Breast epithelium (tissue), 4 donors: ENCODE measurements at places on chromosomes 2 and 18. TPM values are rescaled to one million over a fixed set of nuclear protein-coding genes. Genes with fewer than 3 reads are reported as not detected.

DNA sequence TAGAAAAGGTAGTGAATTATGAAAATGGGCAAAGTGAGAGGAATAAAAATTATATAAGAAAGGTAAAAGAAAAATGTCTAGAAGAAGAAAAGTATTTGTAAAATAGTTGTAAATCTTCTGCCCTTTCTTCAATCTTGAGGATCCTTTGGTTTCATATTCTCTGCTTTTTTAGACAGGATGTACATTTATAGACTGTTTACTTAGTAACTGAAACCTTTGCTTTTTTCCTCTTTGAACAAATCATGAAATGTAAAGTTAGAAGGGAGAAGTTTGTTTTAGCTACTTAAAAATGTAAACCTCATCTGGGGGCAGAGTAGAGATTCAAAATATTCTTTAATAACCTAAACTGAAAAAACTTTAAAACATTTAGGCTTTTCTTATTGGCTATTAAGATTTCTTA is 150.4 kb upstream of the ITGA4 start:
- no peak overlapping the region for H3K4me3 ChIP-seq
- no peak overlapping the region for H3K27ac ChIP-seq
- DNase-seq = no peak

- DNase-seq = no peak
- H3K27me3 ChIP-seq = no peaks in the 10 kb centered on the region
- no peaks in the 10 kb centered on the region for H3K4me1 ChIP-seq
- no peak overlapping the region for H3K27ac ChIP-seq
- no peak overlapping the region for H3K4me3 ChIP-seq
Observed at GRCh38 chr2:163341426-163341825, 394.4 kb downstream of the FIGN start.

DNA sequence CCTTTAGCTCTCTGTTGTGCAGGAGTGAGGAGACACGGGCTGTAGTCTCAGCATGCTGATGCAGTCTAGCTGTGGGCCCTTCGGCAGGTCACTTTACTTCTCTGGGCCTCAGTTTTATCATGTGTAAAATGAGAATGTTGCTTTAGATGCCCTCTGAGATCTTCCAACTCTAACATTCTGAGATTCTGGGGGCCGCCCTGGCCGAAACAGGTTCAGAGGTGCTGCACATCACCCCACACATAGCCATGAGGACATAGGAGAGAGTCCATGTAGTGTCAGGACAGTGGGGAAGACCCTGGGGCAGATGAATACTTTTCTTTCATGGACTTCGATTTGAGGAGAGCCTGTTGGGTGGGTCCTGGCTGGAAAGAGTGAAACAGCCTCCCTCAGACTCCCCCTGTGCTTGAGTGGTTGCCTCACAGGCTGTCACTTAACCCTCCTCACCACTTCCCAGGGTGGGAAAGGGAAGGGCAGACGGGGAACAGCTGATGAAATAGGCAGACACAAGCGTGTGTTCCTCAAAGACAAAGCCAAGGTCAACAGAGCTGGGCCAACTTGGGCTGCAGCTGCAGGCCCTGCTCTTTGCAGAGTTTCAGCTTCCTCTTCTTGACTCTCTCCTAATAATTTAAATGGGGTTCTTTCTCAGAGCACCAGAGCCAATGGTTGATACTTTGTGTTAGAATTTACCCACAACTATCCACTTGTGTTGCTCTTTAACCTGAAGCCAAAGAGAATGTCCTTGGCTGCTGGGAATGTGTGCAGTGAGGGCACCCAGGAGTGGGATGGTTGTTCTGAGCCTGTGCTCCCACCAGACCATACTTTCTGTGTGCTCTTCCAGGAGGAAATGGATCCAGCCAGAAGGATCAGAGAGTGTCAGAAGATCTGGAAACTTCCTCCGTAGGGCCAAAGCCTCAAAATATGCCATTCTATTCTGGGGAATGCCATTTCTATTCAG is 14.7 kb upstream of the MRPL33 start:
- H3K4me1 ChIP-seq = no peaks in the 10 kb centered on the region
- no peak for DNase-seq
- no peaks in the 10 kb centered on the region for H3K27me3 ChIP-seq
- no peaks in the 10 kb centered on the region for H3K36me3 ChIP-seq
- H3K27ac ChIP-seq = no peak overlapping the region

GRCh38 chr2:180124273-180125139 is 117.4 kb upstream of the CWC22 start:
- no peak for DNase-seq
- H3K36me3 ChIP-seq = no peaks in the 10 kb centered on the region
- H3K4me1 ChIP-seq = no peaks in the 10 kb centered on the region
- no peaks in the 10 kb centered on the region for H3K27me3 ChIP-seq
- H3K4me3 ChIP-seq = no peak overlapping the region

- H3K27ac ChIP-seq = no peak overlapping the region
- no peak for DNase-seq
- H3K4me3 ChIP-seq = no peak overlapping the region
- H3K36me3 ChIP-seq = no peaks in the 10 kb centered on the region
Observed at GRCh38 chr18:61085761-61086160, 247.5 kb upstream of the CDH20 start.

GRCh38 chr18:26482569-26482968 is 65.8 kb downstream of the KCTD1 start:
- H3K4me1 ChIP-seq = peaks cover 8% of the 10 kb centered on the region
- no peak overlapping the region for H3K27ac ChIP-seq
- no peak for DNase-seq
- H3K4me3 ChIP-seq = no peak overlapping the region

DNA sequence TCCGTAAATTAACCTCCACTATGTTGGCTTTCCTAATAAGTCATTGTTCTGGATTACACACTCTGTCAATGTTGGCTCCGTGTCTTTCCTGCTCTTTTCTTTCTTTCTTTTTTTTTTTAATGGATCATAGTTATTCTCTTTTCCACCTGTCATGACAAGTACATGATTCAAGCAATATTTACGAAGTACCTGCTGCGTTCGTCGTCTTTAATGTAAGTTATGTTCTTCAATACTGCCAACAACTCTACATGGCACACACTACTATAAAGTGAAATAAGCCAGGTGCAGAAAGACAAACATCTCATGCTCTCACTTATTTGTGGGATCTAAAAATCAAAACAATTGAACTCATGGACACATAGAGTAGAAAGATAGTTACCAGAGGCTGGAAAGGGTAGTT is 239.1 kb downstream of the SCG2 start:
- no peaks in the 10 kb centered on the region for H3K27me3 ChIP-seq
- no peaks in the 10 kb centered on the region for H3K36me3 ChIP-seq
- no peak overlapping the region for H3K27ac ChIP-seq
- H3K4me3 ChIP-seq = no peak overlapping the region
- H3K4me1 ChIP-seq = no peaks in the 10 kb centered on the region

DNA sequence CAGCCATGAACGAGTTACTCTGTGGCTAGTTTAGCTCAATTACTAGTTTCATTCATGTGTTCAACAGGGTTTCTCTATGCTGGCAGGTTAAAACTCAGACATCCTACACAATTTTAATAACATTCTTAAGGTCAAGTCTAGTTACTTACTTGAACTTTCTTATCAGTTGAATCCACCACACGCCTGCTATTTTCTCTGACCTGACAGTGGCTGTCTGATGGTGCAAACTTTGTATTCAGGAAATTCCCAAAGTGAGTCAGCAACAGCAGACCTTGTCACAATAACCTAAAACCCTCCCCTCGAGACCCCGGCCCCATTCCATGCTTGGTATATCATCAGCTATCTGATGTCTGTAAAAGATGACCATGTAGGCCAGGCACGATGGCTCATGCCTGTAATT is 20.8 kb upstream of the CIDEA start:
- H3K27me3 ChIP-seq = no peaks in the 10 kb centered on the region
- no peak for DNase-seq
- no peak overlapping the region for H3K27ac ChIP-seq
- no peak overlapping the region for H3K4me3 ChIP-seq
- no peaks in the 10 kb centered on the region for H3K4me1 ChIP-seq

- H3K4me3 ChIP-seq = no peak overlapping the region
- no peaks in the 10 kb centered on the region for H3K36me3 ChIP-seq
- H3K27me3 ChIP-seq = no peaks in the 10 kb centered on the region
Observed at GRCh38 chr2:217071416-217071815, 211.6 kb upstream of the TNP1 start.

GRCh38 chr2:100895402-100895801 is 75.5 kb downstream of the NPAS2 start:
- no peaks in the 10 kb centered on the region for H3K4me1 ChIP-seq

GRCh38 chr2:229675569-229675968 is 38.8 kb downstream of the DNER start:
- H3K36me3 ChIP-seq = no peaks in the 10 kb centered on the region
- DNase-seq = no peak
- no peak overlapping the region for H3K4me3 ChIP-seq
- H3K27me3 ChIP-seq = no peaks in the 10 kb centered on the region
- H3K4me1 ChIP-seq = no peaks in the 10 kb centered on the region
- H3K27ac ChIP-seq = no peak overlapping the region

- no peak overlapping the region for H3K4me3 ChIP-seq
- no peaks in the 10 kb centered on the region for H3K36me3 ChIP-seq
- no peak for DNase-seq
- H3K27me3 ChIP-seq = no peaks in the 10 kb centered on the region
Observed at GRCh38 chr18:79819968-79820351, 22.2 kb downstream of the KCNG2 start.

DNA sequence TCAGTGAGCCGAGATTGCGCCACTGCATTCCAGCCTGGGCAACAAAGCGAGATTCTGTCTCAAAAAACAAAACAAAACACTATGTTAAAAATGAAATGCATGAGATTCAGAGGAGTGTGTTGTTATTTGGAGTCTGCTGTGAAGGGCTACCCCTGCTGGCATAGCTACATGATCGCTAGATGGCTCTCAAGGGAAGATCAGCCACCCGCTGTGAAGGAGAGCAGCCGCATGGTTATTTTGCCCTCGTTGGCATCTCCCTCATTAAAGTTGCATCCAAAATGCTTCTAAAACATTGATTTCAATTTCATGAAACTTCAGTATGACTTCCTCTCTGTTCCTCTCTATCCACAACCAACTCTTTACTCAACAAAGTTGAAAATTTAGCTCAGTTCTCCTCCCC is 54.8 kb upstream of the NDUFV2 start:
- H3K36me3 ChIP-seq = no peaks in the 10 kb centered on the region
- H3K4me3 ChIP-seq = no peak overlapping the region

GRCh38 chr2:46690825-46691224 is 211.5 kb downstream of the TMEM247 start:
- H3K27ac ChIP-seq = no peak overlapping the region
- H3K4me3 ChIP-seq = no peak overlapping the region
- no peaks in the 10 kb centered on the region for H3K36me3 ChIP-seq
- H3K27me3 ChIP-seq = no peaks in the 10 kb centered on the region
- no peaks in the 10 kb centered on the region for H3K4me1 ChIP-seq
- no peak for DNase-seq

DNA sequence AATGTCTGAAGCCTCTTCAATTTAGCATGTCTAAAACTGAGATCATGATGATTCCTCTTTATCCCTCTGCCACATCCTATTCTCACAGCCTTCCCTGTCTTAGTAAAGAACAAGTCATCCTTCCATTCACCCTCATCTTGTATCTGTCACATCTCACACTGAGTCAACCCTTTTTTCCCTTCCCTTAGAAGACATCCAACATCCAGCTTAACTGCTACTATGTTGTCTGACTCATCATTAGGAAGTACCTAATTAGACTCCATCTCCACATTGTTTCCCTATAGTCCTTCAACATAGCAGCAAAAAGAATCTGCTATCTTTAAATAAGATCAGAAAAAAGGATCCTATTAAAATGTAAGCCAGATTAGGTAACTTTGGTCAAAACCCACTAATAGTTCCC is 85.2 kb upstream of the GRB14 start:
- no peak overlapping the region for H3K27ac ChIP-seq
- no peaks in the 10 kb centered on the region for H3K36me3 ChIP-seq
- no peaks in the 10 kb centered on the region for H3K27me3 ChIP-seq
- no peak for DNase-seq
- H3K4me3 ChIP-seq = no peak overlapping the region
- no peaks in the 10 kb centered on the region for H3K4me1 ChIP-seq

PROKR1 gene
- total RNA-seq = 0.66 TPM

CELF4 gene
- not detected for total RNA-seq

LGALSL gene
- 9.4 TPM for total RNA-seq

RSAD2 gene
- total RNA-seq = 2.9 TPM

TTN gene
- 2.9 TPM for total RNA-seq

GRP gene
- total RNA-seq = 4.7 TPM

TGFBRAP1 gene
- 29.8 TPM for total RNA-seq

ANKRD29 gene
- 8.8 TPM for total RNA-seq
